Activated gamma-delta T cell treated with anti-CD3 and anti-CD28 coated beads, Interleukin-2, amount 50 U/mL, for 16 hours (primary cell): ENCODE measurements at places on chromosomes 3 and 15.
A peak's percentile ranks its signal among the peaks of the same experiment; 100 is the strongest.

- DNase-seq = no peak
Observed at GRCh38 chr3:185661772-185662171, 75.7 kb downstream of the SENP2 start.

DNA sequence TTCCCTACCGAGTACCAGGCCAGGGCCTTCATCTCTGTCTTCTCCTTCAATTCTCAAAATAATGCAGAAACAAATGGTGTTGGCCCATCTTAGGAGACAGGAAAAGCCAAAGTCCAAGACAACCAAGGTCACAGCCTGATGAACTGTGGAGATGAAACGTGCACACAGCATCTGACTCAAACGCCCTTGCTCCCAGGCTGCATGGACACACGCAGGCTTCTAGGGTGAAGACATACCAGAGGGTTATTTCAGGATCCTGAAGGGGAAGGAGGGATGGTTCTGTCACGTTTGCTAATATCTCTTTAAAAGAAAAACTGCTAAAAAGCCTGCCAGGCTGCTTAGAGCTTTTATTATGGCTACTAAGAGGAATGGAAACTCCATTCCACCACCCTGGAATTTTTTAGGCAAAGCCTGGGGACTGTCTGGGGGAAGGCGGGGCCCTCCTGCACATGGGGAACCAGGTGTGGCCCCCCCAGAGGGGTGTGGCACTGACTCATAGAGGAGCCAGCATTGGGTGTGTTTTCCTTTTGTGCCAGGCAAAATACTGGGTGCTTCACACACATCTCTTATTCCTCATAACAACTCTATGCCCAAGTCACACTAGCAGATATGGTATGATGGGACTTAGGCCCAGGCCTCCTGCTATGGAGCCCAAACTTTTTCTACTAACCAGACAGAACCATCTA, 62.9 kb downstream of the UMPS start:
- DNase-seq = no peak

GRCh38 chr3:7397097-7397496, 536.2 kb downstream of the GRM7 start:
- no peak for DNase-seq

DNA sequence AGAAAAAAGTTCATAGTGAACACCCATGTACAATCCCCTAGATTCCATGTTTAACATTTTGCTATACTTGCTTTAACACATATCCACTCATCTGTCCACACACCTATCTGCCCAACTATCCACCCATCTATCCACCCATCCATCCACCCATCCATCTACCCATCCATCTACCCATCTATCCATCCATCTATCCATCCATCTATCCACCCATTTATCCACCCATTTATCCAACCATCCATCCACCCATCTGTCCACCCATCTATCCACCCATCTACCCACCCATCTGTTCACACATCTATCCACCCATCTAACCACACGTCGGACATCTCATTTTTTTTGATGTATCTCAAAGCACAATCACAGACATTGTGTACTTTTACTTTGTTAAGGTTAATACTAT, 25.8 kb downstream of the RTP3 start:
- no peak for DNase-seq

GRCh38 chr3:13565581-13566452, 16.9 kb downstream of the FBLN2 start:
- DNase-seq = no peak

DNA sequence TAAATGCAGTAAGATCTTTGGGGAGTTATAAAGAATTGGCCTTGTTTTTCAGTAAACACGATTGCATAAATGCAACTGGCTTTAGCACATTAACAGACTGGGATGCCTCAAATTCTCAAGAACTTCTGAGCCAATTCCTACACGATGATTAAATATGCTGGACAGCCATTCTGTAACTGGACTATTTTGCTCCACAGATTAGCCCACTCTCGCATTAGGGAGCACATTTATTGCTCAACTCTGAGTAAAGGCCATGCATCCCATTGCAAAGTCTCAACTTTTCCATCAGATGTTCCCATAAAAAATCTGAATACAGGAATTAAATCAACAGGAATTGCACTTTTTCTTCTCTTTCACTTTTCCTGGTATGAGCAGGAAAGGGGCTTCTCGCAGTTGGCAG, 66.7 kb upstream of the PRICKLE2 start:
- no peak for DNase-seq

DNA sequence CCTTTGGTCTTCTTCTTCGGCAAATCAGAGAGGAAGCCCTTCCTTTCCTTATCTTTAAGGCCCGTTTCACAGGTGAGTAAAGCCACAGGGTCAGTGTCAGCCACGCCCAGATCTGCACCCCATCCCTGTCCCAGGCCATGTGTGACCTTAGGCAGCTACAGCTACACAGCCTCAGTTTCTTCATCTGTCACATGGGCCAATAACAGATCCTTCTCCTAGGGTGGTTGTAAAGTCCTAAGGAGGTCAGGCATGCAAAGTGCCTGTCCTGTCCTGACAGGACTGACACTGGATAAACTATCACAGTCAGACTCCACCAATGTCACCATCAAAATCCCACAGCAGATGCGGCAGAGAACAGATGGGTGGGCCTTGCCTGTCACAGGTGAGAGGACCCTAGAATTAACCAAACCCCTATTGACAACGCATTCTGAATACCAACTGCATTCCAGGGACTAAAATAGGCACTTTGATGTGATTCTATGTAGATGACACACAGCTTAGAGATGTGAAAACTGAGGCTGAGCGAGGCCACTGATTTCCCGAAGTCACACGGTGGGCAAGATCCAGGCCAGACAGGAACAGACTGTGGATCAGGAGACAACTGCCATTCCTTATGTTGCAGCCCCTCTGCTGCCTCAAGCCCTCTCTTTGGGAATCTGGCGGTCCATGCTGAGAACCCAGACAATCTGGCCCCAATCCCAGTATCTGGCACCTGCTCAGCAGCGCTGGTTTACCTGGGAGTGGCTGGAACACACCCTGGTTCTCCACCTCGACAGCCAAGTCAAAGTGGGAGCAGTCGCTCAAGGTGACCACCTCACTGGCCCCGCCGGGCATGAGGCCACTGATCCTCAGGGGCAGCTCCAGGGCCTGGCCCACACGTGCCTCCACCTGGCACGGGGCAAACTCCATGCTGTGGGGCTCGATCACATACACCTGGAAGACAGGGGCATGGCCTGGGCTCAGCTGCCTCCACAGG, 48.7 kb downstream of the NUP210 start:
- no peak for DNase-seq

- no peak for DNase-seq
Observed at GRCh38 chr3:41991437-41991836, 29.5 kb upstream of the ULK4 start.

- peak; percentile 60 for DNase-seq
Observed at GRCh38 chr15:75042730-75043508, 19.5 kb downstream of the PPCDC start.

DNA sequence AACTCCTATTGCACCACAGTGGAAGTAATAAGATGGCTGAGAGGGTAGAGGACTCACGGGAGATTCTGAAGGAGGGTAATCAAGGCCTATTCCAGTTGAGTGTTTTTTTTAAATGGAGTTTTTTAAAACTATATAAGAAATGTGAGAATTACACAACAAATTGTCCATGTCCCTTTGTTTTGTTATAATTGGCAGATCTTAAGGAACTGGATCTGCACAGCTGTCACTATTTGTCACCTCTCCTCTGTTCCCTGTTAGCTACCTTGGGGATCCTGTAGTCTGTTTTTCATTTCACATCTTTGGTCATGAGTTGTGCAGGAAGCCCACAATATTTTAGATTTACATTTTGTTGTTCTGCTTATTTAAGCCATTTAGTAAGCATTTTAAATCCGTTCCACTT, 77.3 kb upstream of the TSPAN3 start:
- DNase-seq = no peak

DNA sequence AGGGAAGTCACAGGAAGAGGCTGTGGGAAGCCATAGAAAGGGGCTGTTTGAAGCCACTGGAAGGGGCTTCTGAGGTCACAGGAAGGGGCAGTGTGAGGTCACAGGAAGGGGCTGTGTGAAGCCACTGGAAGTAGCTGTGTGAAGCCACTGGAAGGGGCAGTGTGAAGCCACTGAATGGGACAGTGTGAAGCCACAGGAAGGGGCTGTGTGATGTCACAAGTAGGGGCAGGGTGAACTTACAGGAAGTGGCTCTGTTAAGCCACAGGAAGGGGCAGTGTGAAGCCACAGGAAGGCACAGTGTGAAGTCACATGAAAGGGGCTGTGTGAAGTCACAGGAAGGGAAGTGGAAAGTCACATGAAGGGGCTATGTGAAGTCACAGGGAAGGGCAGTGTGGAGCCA, 33.1 kb downstream of the GASK1A start:
- DNase-seq = no peak

GRCh38 chr3:149401926-149402310, 24.5 kb upstream of the TM4SF1 start:
- DNase-seq = no peak

GRCh38 chr3:189303584-189303983, 131.8 kb downstream of the TPRG1 start:
- no peak for DNase-seq
